T-helper 1 cell (primary cell): ENCODE measurements at places on chromosomes 5 and 9.
A peak's percentile ranks its signal among the peaks of the same experiment; 100 is the strongest.

DNA sequence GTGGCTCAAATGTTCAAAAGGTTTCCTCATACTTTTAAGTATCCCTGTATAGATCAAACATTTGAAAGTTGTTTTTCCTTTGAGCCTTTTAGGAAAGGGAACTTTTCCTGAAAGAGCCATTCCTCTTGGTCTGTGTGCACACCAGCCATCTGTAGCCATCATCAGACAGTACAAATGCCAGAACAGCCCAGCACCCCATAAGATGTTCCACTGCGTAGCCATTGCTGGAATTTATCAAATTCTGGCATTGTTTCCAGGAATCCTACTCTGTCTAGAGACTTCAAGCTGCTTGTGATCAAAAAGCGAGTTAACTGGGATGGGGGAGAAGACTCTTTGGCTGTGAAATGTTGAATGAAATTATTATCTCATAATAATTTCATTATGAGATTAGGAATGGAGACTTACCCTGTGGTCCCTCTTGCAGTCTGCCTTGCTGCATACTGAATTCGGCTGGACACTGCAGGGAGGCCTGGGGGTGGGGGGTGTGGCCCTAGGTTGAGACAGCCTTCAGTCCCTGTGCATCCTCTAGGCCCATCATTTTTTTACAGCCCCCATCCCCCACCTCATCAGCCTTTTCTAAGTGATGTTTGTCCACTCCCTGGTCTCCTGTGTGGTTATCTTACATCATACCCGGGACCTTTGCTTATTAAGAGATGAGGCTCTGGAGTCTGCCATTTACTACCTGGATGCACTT, 99.8 kb downstream of the RALGPS1 start:
- no peak for DNase-seq

GRCh38 chr9:97807681-97808080, 45.3 kb upstream of the FOXE1 start:
- no peak for DNase-seq

DNA sequence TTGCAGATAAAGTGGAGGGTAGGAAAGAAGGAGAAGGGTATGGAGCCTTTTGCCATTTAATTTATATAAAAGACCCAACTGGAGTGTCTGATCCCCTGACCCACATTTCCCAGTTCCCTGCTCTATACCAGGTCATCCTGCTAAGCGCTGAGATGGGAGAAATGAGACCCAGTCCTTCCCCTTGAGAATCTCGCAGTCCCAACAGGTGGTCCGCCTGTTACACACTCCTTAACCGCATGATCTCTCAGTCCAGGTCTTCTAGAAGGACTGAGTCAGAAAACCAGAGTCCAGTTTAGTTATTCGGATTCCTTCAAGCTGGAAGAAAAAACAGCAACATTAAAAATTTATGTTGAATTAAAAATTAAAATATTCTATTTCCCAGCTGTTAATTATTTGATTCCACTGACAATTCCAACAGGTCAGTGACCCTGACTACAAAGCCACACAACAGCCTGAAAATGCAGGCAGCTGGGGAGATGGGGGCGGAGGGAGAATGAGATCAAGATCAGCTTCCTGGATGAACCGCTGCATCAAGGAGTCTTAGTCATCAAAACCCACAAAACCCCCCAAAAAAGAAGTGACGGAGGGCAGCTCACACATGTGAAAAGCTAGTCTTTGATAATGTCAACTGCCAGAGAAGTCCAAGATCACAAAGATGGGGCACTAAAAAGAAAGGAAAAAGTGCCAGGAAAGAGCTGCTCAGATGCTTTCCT, 44.0 kb downstream of the GGTA1 start:
- no peak for DNase-seq

GRCh38 chr5:115549154-115549553, 4.6 kb upstream of the FEM1C start:
- no peak for DNase-seq

DNA sequence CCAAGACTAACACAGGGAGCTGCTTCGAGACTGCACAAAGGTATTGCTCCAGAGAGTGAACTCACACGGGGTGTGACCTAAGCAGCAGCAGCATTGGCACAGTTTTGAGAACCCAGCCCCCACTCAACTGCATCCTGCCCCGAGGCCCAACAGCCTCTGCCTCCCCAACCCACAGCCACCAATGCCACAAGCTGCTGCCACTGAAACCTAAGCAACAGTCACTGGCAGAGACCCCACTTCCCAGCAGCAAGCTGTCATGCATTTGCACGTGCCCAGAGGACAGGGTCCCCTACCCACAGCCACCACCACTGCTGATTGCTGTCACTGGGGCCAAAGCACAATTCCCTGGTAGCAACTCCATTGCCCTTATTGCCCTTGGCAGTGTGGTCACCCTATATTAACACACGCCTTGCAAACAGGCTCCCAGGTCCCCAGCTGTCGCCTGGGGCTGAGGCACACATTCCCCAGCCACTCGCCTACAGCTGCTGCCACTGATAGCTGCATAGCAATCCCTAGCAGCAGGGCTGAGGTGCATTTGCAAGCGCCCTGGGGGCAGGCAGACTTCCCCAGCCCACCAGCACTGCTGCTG, 141.0 kb downstream of the AGTPBP1 start:
- DNase-seq = peak; percentile 43

GRCh38 chr5:171849585-171850323, 64.1 kb downstream of the SMIM23 start:
- no peak for DNase-seq

GRCh38 chr5:132853790-132854189, 12.5 kb downstream of the GDF9 start:
- no peak for DNase-seq

GRCh38 chr9:126894052-126894603, 20.5 kb upstream of the RALGPS1 start:
- DNase-seq = no peak
